ENCODE measurements at places on chromosomes 7 and 10. TPM values are rescaled to one million over a fixed set of nuclear protein-coding genes. Genes with fewer than 3 reads are reported as not detected.

DYNC1I1 gene
- total RNA-seq: not detected

PRR15 gene
- not detected for total RNA-seq

DRGX gene
- not detected for total RNA-seq

EPHA1 gene
- 0.73 TPM for total RNA-seq

LRRTM3 gene
- total RNA-seq: not detected

LMTK2 gene
- 13.0 TPM for total RNA-seq

SPDYE18 gene
- total RNA-seq: 1.0 TPM

COBL gene
- not detected for total RNA-seq

CTAGE8 gene
- 0.98 TPM for total RNA-seq

CALHM1 gene
- total RNA-seq: 0.25 TPM

HYAL4 gene
- not detected for total RNA-seq

LIPJ gene
- total RNA-seq: 0.18 TPM

CUZD1 gene
- 4.1 TPM for total RNA-seq

SCIN gene
- 0.11 TPM for total RNA-seq

BTBD16 gene
- total RNA-seq: not detected

GNG11 gene
- not detected for total RNA-seq

UCMA gene
- not detected for total RNA-seq

ANKRD2 gene
- 0.36 TPM for total RNA-seq

CALML3 gene
- not detected for total RNA-seq

GPR37 gene
- not detected for total RNA-seq

STEAP2 gene
- 0.02 TPM for total RNA-seq

IL2RA gene
- 239 TPM for total RNA-seq

PARG gene
- 28.6 TPM for total RNA-seq

SPDYE2 gene
- total RNA-seq: not detected

CALHM3 gene
- total RNA-seq: not detected

ELAPOR2 gene
- total RNA-seq: 4.1 TPM

PSPH gene
- total RNA-seq: 12.0 TPM

TBX20 gene
- total RNA-seq: 0.25 TPM

HOXA9 gene
- not detected for total RNA-seq

HOGA1 gene
- total RNA-seq: not detected
